Transverse colon (tissue), 4 donors: ENCODE measurements at places on chromosomes 5 and 9. TPM values are rescaled to one million over a fixed set of nuclear protein-coding genes. Genes with fewer than 3 reads are reported as not detected.

GRCh38 chr5:15612915-15613635, 113.1 kb downstream of the FBXL7 start:
- no peak for DNase-seq

DNA sequence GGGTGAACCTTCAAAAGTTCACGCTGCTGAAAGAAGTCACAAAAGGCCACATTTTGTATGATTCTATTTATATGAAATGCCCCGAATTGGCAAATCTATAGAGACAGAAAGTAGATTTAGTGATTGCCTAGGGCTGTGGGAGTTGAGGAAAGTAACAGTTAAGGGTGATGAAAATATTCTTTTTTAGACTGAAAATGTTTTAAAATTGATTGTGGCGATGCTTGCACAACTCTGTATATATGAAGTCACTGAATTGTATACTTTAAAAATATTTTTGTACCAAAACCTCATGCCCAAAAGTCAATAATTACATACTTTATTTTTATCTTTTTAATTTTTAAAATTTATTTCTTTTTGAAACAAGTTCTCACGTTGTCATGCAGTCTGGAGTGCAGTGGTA, 30.3 kb downstream of the HSPA4 start:
- no peak for DNase-seq

- DNase-seq: no peak
These were observed 40.7 kb downstream of the WDR36 start for GRCh38 chr5:111132731-111133435.

DNA sequence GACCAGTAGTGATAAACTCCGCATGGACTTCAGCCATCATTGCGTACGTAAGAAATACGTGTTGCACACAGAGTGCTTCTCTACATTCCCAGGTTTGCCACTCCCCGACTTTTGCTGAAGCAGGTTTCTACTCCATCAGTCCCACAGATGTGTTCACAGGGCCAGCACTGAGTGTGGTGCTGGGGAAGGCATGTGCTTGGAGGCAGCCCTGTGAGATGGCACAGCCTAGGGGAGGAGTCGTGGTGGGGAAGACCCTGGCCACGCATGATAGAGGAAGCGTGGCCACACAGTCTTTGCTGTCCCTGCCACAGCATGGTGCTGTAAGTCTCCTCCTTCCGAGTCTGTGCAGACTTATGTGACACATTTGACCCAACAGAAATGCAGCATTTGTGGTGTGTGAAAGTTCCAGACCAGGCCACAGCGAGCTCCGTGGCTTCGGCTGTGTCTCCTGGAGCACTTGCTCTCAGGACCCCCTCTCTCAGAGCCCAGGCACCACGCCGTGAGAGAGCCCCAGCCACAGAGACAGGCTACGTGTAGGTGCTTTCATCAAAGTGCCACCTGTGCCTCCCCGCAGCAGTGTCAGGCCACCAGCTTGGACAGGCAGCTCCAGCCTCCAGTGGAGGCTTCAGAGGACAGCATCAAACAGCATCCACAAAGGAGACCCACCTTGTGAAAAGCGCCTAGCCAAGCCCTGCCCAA, 197.8 kb downstream of the AUH start:
- DNase-seq: peak; percentile 35

DNA sequence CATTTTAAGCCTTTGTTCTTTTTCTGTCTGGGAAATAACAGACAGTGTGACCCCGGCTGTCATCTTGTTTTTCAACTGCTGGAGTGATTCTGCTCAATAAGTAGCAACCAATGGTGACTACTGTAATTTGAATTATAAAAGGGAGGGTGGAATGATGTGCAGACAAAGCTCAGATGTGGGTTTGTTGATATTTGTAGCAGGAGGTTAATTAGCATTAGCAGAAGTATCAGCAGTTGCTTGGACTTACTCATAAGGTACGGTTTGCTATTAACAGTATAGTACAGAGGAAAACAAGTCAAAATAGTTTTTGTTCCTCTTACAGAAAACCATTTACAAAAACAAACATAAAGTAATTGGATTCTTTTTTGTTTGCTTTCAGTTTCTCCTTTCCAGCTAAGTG, 140.4 kb downstream of the TUSC1 start:
- no peak for DNase-seq

DNA sequence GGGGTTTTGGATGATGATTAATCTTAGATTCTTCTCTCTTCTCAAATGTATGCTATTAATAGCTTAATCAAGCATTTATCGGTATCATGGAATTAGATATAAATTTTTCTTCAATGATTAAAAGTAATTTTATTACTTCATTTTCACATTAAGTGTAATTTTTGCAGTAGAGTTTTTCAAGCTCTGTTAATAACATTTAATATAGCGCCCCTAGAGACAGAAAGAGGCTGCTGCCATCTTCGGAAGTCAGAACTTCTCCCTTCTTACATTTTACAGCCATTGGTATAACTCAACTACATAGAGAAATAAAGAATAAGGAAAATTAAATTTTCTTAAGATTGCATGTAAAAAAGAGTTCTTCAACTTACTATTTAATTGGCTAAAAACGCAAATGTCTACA, 540.3 kb downstream of the GABRG2 start:
- no peak for DNase-seq

GRCh38 chr5:75948438-75948837, 134.7 kb upstream of the SV2C start:
- DNase-seq: no peak

DNA sequence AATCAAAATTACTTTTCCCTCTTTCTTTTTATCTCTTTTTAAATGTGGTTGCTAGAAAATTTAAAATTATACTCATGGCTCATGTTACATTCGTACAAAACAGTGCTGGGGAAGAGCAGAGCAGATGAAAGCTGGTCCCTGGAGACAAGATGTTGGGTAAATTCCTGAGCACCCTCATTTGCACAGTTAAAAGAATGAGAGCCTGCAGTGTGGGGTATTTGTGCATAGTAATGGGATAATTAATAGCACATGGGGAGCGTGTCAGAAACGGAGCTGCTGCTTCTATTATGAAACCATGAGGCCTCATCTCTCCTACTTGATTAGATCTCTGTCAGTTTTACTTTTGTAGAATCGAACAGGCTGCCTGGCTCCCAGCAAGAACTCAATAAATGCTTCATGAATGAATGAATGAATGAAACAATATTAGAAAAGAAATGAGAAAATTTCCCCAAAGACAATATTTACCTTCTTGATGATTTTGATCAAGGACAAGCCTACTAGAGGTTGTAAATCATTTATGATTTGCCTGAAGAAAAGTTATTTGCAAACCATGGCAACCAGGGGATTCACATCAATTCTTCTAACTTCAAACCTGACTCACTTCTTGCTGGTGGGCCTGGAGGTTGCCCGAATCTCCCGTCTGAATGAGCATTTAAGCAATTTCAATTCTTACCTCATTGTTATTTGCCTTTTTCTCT, 177.2 kb upstream of the TUT7 start:
- no peak for DNase-seq

DNA sequence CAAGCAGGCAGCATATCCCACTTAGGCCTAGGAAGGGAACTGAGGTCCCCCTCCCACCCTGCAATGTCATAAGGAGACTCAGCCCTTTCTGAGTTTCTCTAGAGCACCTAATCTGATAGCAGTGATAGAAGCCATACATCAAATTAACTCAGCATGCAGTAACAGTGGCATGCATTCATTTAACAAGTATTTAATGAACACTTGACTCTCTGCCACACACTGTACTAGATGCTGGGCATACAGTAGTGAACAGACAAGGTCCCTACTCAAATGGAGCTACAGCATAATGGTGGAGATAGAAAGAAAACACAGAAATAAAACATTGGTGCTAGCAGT, 58.6 kb downstream of the SLC22A5 start:
- DNase-seq: no peak

SLC6A3 gene
- total RNA-seq: not detected

DPP7 gene
- total RNA-seq: 54.2 TPM

CEP72 gene
- total RNA-seq: 4.2 TPM

PCDHGB3 gene
- 3.8 TPM for total RNA-seq

FBN2 gene
- 0.82 TPM for total RNA-seq

CPLANE1 gene
- 22.7 TPM for total RNA-seq
